ENCODE measurements at places on chromosomes 7 and 10.

GRCh38 chr7:117012696-117013095 is 59.4 kb downstream of the ST7 start:
- no peak for DNase-seq

DNA sequence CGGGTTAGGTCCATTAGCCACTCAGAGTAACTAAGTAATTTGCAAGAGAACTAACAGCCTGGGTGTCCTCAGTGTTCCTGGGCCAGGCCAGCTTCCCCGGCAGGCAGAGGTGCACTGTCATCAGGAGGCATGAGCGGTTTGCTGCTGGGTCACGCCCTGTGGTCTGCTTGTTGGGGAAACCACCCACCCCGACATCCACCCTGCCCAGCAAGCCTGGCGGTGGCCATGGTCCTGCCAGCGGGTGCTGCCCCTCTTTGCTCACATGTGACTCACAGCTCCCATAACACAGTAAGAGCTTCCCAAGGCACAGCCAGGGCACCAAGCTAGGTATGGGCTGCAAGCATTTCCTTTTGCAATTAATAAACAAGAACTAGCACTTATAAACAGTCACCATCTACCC is 75.9 kb downstream of the RGS10 start:
- peak; percentile 49 for DNase-seq

- DNase-seq: no peak
Observed at GRCh38 chr7:96558530-96558929, 151.1 kb downstream of the SEM1 start.

DNA sequence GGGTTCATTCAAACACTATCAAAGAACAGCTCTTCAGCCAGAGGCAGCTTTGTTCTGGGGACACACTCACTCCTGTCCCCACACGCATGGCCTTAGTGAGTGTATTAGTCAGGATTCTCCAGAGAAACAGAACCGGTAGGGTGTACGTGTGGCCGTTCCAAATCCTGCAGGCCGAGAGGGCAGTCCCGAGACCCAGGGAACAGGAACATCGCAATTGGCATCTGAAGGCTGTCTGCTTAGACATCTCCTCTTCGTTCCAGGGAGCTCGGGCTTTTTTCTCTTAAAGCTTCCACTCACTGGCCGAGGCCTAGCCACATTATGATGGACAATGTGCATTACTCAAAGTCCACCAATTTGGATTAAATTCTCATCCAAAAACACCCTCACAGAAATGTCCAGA is 523.3 kb downstream of the GLRX3 start:
- DNase-seq: no peak

- DNase-seq: no peak
Observed at GRCh38 chr10:8084799-8085198, 30.3 kb downstream of the GATA3 start.

- no peak for DNase-seq
Observed at GRCh38 chr7:113431406-113431805, 313.1 kb upstream of the SMIM30 start.

GRCh38 chr7:111753968-111754367 is 191.7 kb upstream of the IMMP2L start:
- DNase-seq: no peak

GRCh38 chr7:43577485-43577951 is 5.4 kb upstream of the STK17A start:
- no peak for DNase-seq

DNA sequence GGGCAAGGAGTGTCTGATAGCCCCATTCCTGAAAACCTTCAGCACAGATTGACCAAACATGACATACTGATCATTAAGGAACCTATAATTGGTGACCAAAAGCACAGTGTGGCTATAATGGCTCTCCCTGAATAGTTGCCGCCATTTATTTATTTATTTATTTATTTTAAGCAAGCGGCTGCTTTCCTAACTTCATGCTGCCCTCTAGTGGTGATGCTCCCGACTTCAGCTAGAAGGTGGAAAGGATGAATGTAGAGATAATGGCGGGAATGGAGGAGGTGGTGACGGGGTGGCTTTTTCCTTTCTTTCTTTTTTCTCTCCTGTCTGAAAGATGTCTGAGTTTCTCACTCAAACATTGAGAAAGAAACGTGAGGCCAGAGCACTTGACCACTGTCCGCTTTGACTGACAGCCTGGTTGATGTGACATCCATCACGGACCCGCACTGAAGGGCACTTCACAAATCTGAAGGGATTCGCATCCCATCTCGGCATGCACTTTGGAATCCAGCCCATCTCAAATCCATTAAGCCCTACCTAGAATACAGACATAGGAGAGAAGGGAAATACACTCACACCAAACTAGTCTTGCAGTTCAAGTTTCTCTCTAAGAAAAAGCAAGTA is 1090.1 kb downstream of the KCNMA1 start:
- peak; percentile 46 for DNase-seq

- no peak for DNase-seq
Observed at GRCh38 chr7:151076863-151077704, 3.5 kb downstream of the FASTK start.

DNA sequence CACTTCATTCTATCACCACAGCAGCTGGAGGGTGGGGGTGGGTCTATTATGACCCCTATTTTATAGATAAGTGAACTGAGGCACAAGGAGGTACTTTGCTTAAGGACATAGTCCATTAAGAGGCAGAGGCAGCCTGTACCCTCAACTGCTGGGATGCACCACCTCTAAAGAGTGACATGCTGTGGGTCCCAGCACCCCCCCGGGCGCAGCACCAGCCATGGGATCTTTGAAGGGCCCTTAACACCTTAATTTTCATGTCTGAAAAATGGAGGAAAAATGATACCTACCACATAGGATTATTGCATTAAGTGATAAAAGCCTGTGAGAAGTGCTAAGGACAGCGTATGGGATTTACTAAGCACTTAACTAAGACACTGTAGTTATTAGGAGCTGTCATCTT is 15.4 kb downstream of the ADCYAP1R1 start:
- no peak for DNase-seq

DNA sequence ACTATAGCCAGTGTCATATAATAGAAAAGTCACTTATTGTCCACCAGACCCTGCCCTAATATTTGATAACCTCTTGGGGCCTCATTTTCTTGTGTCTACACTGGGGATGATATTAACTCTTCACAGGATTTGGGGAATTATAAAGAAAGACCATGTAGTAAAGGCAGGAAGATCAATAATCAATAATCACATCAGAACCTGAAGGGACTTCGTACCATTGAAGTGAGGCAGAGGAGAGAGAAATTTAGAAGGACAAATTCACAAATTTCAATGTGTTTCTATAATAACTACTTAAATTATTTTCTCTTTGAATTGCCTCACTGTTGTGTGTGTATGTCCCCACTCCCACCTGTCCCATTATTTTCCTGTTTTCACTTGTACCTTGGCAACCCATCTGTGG is 10.7 kb upstream of the SGMS1 start:
- DNase-seq: no peak
